ENCODE measurements at places on chromosomes 1 and 21.

GRCh38 chr1:10980094-10980577, 32.3 kb upstream of the TARDBP start:
- no peaks in the 10 kb centered on the region for H3K4me1 ChIP-seq
- no peak overlapping the region for H3K27ac ChIP-seq
- H3K36me3 ChIP-seq, result no peaks in the 10 kb centered on the region
- no peak overlapping the region for H3K4me3 ChIP-seq

DNA sequence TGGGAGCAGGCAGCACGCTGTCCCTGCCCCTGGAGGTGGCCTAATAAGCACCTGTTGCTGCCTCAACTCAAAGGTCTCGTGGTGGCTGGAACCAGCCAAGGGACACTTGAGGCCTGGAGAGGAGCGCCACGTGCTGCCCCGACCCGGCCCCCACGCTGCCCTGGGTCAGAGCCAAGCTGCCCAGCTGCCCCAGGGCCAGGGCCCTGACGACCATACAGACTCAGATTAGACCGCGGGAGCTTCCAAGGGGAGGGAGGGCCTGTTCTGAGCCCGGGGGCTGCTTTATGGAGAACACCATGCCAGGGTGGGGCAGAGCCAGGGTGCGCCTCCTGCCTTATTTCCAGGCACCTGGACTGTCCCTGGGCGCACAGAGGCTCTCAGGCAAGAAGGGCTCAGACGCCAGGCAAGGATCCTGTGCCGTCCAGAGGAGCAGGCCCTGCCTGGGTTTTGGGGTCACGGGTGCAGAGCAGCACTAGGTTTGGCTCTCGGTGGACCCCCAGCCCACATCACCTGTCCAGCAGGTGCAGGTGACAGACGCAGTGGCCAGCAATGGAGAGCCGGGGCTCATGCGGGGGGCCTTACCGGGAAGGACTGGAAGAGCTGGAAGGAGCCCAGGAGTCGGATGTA, 18.6 kb downstream of the KRTAP10-1 start:
- H3K4me1 ChIP-seq, result no peaks in the 10 kb centered on the region
- H3K4me3 ChIP-seq, result no peak overlapping the region
- no peaks in the 10 kb centered on the region for H3K36me3 ChIP-seq
- DNase-seq, result no peak
- no peaks in the 10 kb centered on the region for H3K27me3 ChIP-seq
- no peak overlapping the region for H3K27ac ChIP-seq

DNA sequence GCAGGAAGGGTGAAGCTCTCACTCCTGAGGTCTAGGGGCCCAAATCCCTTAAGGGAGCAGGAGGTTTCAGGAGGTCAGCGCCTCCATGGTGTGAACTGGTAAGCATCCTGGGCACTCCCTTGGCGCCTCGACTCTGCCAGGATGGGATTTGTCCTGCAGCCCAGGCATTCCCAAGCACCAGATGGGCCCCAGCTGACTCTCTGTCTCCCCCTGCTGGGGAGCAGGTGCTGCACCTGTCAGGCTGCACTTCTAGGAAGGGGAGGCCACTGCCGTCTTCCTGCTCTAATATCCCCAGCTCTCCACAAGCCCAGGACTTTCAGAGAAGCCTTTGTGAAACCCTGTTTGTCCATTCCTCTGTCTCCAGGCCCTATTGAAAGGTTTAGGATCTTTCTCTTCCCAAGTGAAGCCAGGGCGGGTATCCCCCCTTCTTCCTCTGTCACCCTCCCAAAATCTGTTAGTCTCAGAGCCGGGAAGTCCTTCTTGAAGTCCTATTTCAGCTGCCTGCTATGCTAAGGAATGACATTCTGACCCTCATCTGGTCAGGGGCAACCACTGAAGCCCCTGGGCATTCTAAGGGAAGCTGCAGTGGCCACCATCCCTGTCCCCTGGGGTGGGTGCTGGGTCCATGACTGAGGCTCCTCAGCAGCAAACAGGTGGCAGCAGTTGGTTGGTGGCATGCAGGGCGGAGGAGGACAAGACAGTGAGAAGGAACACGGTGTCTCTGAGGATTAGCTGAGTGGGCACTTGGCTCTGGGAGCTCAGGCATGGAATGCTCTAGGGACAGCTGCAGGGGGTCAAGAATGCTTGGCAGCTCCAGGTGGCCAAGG, 3.2 kb downstream of the MYBPH start:
- H3K36me3 ChIP-seq, result no peaks in the 10 kb centered on the region
- DNase-seq, result peak; percentile 67
- no peaks in the 10 kb centered on the region for H3K27me3 ChIP-seq
- H3K4me3 ChIP-seq, result no peak overlapping the region
- H3K4me1 ChIP-seq, result no peaks in the 10 kb centered on the region

DNA sequence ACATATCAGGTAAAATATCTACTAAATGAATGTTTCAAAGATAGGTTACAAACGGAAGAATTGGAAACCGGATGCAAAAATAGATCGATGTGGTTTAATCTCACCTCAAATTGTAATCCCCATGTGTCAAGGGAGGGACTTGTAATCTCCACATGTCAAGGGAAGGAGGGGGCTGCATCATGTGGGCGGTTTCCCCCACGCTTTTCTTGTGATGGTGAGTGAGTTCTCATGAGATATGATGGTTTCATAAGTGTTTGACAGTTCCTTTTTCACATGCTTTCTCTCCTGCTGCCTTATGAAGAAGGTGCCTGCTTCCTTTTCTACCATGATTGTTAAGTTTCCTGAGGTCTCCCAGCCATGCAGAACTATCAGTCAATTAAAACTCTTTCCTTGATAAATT, 408.7 kb upstream of the TMPRSS15 start:
- H3K27ac ChIP-seq, result no peak overlapping the region
- H3K4me3 ChIP-seq, result no peak overlapping the region
- no peak for DNase-seq

GRCh38 chr1:92705446-92705845, 79.5 kb downstream of the EVI5 start:
- no peaks in the 10 kb centered on the region for H3K27me3 ChIP-seq
- no peak overlapping the region for H3K27ac ChIP-seq
- no peak overlapping the region for H3K4me3 ChIP-seq
- DNase-seq, result no peak
- H3K4me1 ChIP-seq, result no peaks in the 10 kb centered on the region
- no peaks in the 10 kb centered on the region for H3K36me3 ChIP-seq

DNA sequence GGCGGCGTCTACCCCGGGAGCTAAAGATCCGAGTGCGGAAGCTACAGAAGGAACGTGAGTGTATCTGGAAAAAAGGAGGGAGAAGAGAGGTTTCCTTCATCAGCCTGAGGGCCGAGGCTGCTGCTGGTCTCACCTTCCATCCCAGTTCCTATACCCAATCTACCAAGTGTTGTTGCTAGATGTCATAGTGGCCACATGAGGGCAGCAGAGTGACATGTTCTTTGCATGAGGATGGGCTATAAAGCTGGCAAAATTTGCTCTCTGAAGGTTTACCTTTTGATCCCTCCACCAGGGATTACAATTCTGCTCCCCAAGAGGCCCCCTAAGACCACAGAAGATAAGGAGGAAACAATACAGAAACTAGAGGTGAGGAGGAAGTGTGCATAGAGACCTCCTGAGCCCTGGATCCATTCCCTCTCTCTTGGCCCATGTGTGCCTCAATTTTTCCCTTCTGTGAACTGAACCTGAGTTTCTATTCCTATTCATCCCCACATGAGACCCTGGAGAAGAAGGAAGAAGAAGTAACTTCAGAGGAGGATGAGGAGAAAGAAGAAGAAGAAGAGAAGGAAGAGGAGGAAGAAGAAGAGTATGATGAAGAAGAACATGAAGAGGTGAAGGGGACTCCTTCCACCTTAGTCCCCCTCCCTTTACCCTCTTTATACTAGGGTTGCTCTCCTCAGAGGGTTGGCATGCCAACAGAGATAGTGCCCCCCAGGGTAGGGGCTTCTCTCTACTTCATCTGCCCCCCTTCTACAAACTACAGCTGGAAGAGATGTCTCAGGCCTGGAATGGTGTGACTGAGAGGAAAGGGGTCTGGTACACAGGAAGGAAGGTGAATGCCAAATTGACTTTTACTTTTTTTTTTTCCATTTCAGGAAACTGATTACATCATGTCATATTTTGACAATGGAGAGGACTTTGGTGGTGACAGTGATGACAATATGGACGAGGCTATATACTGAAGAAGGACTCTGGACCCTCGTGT, 13.3 kb downstream of the POLR3GL start:
- H3K27ac ChIP-seq, result peak overlapping the region; percentile 99
- H3K4me3 ChIP-seq, result no peak overlapping the region
- no peaks in the 10 kb centered on the region for H3K27me3 ChIP-seq
- no peaks in the 10 kb centered on the region for H3K36me3 ChIP-seq
- peaks cover 25% of the 10 kb centered on the region for H3K4me1 ChIP-seq
- peak; percentile 76 for DNase-seq

GRCh38 chr1:115086176-115086830, 3.0 kb downstream of the TSPAN2 start:
- DNase-seq, result no peak
- H3K4me1 ChIP-seq, result no peaks in the 10 kb centered on the region
- H3K4me3 ChIP-seq, result no peak overlapping the region
- H3K36me3 ChIP-seq, result no peaks in the 10 kb centered on the region
- H3K27me3 ChIP-seq, result no peaks in the 10 kb centered on the region

DNA sequence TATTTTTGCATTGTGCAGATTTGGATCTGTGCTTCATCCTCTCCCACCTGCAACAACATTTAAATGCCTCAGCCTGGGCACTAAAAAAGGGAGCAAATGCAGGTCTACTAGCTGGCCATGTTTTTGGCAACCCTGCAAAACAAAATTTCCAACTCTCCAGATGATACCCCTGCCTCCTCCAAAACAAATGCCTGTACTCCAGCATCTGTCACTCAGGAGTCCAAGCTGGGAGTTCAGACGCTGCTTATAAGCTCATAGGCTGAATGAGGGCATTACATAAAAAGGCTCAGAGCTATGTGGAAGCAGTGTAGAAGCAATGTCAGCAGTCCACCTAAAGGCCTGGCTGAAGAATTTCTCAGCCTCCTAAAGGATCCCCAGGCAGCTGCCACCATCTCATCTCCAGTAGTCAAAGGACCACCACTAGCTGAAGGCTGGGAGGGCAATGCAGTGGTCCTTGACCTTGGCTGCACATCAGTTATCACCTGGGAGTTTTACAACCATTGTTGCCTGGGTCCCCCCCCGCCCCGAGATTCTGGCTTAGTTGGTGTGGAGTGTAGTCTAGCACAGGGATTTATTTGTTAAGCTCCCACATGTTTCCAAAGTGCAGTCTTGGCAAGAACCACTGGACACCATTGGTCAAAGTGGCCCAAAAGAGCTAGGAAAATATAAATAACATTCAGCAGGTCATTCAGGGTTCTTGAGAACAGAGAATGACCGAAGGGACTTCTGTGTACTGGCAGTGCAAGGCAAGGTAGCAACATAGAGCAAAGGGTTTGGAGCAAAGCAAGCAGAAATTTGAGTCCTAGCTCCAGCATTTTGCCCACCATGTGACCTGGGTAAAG, 57.2 kb downstream of the ITPKB start:
- no peaks in the 10 kb centered on the region for H3K4me1 ChIP-seq
- H3K36me3 ChIP-seq, result no peaks in the 10 kb centered on the region
- no peak for DNase-seq
- H3K27me3 ChIP-seq, result no peaks in the 10 kb centered on the region
- H3K27ac ChIP-seq, result no peak overlapping the region

DNA sequence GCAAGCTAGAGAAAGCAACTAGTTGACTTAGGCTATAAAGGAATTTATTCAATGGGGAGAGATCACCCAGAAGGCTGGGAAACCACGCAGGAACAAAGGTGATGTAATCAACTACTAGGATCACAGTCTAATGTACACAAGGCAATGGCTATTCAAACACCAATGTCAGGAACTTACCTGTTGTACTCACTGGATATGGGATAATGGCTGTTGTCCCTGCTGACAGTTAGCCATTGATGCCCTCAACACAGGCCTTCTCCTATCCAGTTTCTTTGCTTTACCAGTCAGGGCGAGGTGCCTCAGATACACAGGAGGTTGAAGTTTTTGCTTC, 32.3 kb downstream of the C21orf91 start:
- DNase-seq, result no peak
- H3K27ac ChIP-seq, result no peak overlapping the region
- no peaks in the 10 kb centered on the region for H3K36me3 ChIP-seq
- H3K4me3 ChIP-seq, result no peak overlapping the region
- no peaks in the 10 kb centered on the region for H3K27me3 ChIP-seq
- H3K4me1 ChIP-seq, result no peaks in the 10 kb centered on the region

DNA sequence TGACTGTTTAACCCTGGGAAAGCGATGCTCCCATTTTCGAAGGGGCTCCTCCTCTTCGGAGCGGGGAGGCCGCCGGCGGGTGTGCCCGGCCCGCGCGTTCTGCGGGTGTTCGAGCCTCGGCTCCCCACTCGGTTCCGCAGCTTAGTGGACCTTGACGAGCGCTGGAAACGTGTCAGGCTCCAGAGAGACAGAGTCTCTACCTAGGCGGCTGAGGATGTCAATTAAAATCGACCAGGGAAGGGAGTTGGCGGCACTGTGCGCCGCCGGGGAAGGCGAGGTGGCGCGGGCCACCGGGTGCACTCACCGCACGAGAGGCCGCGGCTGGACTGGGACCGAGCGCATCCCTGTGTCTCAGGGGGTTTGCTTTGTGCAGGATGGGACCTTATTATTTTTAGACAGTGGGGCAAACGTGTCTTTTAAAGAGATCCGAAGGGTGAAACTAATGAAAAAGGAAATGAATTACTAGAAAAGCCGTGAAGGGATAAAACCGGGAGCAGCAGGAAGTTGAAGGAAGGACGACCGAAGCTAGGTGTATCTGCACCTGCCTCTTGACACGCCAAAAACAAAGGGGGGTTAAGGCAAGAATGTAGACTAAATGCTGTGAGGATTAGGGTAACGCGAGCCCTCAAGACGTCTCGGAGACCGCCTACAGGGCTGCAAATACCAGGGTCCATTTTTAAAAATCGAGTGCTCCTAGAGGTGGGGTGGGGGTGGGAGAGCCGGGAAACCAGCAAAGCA, 5.6 kb downstream of the LHX4 start:
- peak overlapping the region; percentile 27 for H3K4me3 ChIP-seq
- no peak overlapping the region for H3K27ac ChIP-seq
- H3K4me1 ChIP-seq, result peaks cover 23% of the 10 kb centered on the region
- DNase-seq, result no peak
